ENCODE measurements at places on chromosomes 11 and 22. TPM values are rescaled to one million over a fixed set of nuclear protein-coding genes. Genes with fewer than 3 reads are reported as not detected.

GRCh38 chr11:79259800-79260199 lies 181.0 kb downstream of the TENM4 start:
- ATAC-seq: no peak

- no peak for ATAC-seq
Measured at GRCh38 chr11:63713766-63714165, 32.5 kb downstream of the RTN3 start.

TRPM5 gene
- not detected for total RNA-seq

PNPLA5 gene
- not detected for total RNA-seq

LRRC74B gene
- not detected for total RNA-seq

DNA sequence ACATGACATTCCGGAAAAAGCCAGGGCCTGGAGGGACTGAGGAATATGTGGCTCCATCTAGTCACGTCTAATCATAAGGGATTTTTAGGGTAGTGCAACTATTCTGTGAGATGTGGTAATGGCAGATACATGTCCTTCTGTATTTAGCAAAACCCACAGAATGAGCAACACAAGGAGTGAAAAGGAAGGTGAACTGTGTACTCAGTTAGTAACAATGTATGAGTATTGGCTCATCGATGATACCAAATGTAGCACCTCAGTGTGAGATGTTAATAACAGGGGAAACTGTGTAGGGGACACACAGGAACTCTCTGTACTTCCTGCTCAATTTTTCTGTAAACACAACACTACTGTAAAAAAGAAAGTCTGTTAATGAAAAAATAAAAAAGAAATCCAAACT lies 42.0 kb upstream of the CARS1 start:
- no peak for ATAC-seq

GRCh38 chr11:123139206-123139605 lies 55.8 kb downstream of the CLMP start:
- ATAC-seq: no peak

- ATAC-seq: no peak
Measured at GRCh38 chr22:24380220-24380904, 47.0 kb upstream of the ADORA2A start.

ST13 gene
- total RNA-seq: 239 TPM

ASRGL1 gene
- 16.3 TPM for total RNA-seq

VWCE gene
- 1.0 TPM for total RNA-seq

GRCh38 chr11:118099838-118100556 lies 13.2 kb upstream of the SMIM35 start:
- ATAC-seq: no peak

KRTAP5-11 gene
- not detected for total RNA-seq

DNA sequence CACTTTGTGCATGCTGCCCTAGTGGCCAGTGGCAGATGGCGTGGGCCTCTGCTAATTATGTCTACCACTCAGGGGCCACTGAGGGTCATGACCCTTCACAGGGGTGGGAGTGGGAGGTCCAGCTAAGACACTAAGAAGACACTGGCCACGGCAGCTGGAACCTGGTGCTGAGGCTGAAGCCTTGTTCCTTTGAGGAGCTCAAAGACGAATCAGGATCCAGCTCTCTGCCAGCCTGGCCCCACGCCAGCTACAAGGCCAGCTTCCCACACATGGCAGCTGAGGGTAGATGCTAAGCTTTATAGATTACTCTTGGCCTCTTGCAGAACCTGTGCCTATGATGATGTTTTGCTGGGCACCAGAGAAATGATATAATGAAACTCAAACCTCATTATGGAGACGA lies 226.3 kb downstream of the DSCAML1 start:
- ATAC-seq: no peak

RGL4 gene
- not detected for total RNA-seq

DNA sequence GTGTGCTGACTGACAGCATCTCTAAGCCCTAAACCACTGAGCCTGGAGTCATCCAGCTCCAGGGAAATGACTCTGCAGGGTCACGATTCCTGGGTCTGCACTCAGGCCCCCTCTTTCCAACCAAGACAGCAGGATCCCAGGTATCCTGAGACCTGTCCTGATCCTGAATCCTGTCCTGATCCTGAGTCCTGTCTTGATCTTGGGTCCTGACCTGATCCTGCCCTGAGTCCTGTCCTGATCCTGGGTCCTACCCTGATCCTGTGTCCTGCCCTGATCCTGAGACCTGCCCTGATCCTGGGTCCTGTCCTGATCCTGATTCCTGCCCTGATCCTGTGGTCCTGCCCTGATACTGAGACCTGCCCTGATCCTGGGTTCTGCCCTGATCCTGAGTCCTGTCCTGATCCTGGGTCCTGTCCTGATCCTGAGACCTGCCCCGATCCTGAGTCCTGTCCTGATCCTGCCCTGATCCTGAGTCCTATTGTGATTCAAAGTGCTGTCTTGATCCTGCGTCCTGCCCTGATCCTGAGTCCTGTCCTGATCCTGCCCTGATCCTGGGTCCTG lies 1.4 kb upstream of the KRTAP5-6 start:
- ATAC-seq: no peak

DNA sequence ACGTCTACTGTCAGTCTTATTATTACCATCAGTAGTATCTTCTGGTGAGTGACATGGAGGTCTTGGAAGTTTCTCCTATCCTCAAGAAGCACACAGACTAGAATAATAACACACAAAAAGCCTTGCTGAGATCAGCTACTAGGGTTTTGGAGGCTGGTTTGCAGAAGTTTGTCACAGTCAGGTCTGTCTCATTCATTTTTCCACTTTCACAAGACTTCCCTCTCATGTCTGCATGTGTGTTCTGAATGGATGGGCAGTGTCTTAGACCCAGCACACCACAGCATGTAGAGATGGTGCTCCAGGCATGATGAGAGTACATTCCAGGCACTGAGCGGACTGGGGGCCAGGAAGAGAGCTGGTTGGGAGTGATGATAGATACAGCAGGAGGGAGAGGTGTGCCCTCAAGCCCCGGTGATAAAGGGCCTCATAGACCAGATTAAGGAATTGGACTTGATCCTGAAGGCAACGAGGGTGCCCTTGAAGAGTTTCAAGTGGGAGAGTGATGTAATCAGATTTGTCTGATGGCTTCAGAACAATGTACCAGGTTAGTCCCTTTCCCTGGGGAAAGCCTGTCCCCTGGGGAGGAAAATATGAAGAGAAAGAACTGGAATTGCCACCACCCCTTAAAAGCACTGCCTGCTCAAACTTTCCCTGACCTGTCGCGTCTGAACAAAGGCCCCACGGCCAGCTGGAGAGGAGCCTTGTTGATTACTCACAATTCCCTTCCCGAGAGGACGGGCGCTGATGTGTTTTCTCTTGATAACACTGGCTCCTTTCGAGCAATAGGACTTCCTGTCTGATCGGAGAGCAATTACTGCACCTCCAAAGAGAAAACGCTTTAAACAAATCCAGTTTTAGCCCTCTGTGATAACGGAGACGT lies 45.1 kb upstream of the LMO2 start:
- peak; percentile 71 for ATAC-seq

SEPTIN3 gene
- 1.2 TPM for total RNA-seq

THY1 gene
- 11.3 TPM for total RNA-seq

GRCh38 chr22:25048659-25049647 lies 96.4 kb downstream of the KIAA1671 start:
- peak; percentile 71 for ATAC-seq

GRCh38 chr22:35726398-35726797 lies 8.7 kb downstream of the APOL5 start:
- ATAC-seq: no peak

DNA sequence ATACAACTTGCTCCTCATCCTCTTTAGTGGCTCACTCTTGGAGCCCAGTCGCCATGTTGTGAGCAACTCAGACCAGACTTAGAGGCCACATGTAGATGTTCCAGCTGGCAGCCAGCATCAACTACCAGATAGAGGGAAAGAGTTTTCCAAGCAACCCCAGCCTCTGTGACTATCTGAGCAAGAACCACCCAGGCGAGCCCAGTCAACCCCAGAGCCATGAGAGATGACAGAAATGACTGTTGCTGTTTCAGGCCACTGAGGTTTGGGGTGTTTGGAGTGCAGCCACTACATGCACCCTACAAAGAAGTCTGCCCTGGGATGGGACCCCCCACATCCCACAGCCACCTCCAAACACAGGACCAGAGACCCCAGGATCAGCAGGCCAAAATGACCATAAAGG lies 24.8 kb upstream of the CLDN5 start:
- no peak for ATAC-seq

- no peak for ATAC-seq
Measured at GRCh38 chr22:31646186-31647019, 15.6 kb downstream of the PISD start.

NCF4 gene
- 5.4 TPM for total RNA-seq

- ATAC-seq: no peak
Measured at GRCh38 chr22:24841261-24841660, 35.2 kb downstream of the SGSM1 start.

Data from gastroesophageal sphincter (tissue), 4 donors.